ENCODE measurements at places on chromosomes 2 and 18. TPM values are rescaled to one million over a fixed set of nuclear protein-coding genes. Genes with fewer than 3 reads are reported as not detected.

RND3 gene
- 30.6 TPM for polyA plus RNA-seq

CNGA3 gene
- polyA plus RNA-seq = not detected

FAM228A gene
- polyA plus RNA-seq = 0.50 TPM

CAVIN2 gene
- polyA plus RNA-seq = 35.2 TPM

PROKR1 gene
- polyA plus RNA-seq = 0.08 TPM

AOX1 gene
- polyA plus RNA-seq = 5.6 TPM

MC2R gene
- polyA plus RNA-seq = not detected

CIB4 gene
- polyA plus RNA-seq = not detected

RMC1 gene
- polyA plus RNA-seq = 27.8 TPM

Data from heart left ventricle (tissue), 16 donors.